ENCODE measurements at places on chromosomes 13 and 19. TPM values are rescaled to one million over a fixed set of nuclear protein-coding genes. Genes with fewer than 3 reads are reported as not detected.
A peak's percentile ranks its signal among the peaks of the same experiment; 100 is the strongest.

The ADGRE3 gene
- not detected for total RNA-seq

The ATP1A3 gene
- 0.56 TPM for total RNA-seq

The CGB5 gene
- total RNA-seq, result not detected

The CRX gene
- not detected for total RNA-seq

The OR7E24 gene
- total RNA-seq, result not detected

DNA sequence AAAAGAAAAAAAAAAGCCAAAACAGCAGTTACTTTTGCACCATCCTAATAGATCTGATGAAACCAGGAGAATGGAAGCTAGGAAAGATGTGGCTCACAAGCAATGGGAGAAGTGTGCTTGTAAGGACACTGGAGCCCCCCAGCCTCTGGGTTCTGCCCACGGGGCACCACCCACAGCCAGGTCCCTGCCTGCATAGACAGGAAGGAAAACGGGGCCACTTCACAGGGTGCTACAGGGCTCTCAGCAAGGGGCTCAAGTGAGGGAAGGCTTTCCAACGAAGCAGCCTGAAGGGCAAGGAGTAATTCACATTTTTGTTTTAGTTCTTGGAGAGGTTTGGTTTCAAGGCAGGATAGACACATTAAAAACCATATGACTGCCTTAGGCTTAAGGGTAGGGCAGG lies 42.7 kb downstream of the BRD4 start:
- DNase-seq, result no peak

DNA sequence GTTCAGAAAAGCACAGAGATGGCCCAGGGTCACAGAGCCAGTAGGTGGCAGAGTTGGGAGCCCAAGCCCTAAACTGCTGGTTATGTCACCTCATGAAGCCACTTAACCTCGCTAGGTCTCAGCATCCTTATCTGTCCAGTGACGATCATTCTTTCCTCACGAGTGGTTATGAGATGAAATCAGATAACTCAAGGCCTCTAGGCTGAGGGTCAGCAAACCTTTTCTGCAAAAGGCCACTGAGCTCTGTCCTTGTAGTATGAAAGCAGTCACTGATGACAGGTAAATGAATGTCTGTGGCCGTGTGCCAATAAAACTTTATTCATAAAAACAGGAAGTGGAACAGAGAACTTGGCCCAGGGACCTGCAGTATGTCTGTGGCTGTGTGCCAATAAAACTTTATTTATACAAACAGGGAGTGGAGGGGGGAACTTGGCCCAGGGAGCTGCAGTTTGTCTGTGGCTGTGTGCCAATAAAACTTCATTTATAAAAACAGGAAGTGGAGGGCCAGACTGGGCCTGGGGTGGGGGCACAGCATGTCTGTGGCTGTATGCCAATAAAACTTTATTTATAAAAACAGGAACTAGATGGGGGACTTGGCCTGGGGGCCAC lies 71.2 kb downstream of the GNG7 start:
- no peak for DNase-seq

DNA sequence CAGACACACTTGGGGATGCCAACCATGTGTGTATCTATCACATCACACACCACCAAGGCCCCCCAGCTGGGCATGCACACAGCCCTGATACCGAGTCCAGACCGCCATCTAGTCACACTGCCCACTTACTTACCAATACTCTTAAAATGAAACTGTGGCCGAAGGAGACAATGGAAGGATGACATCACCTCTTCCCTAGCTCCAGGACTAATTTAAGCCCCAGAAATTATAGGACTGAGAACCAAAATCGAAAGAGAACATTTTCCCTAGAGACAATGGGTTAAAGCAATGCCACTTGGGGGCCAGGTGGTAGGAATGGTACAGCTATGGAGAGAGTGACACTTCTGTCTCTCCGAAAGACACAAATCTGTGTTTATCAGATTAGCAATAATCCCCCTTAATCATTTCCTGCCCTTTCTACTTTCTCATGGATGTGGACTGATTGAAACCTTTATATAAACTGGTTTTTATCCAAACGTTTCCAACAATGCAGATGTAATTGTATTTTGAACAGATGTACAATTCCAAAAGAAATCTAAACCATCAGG lies 663 bp upstream of the GGACT start:
- no peak for DNase-seq

- no peak for DNase-seq
These were observed 12.4 kb upstream of the PDCD2L start for GRCh38 chr19:34391813-34392212.

DNA sequence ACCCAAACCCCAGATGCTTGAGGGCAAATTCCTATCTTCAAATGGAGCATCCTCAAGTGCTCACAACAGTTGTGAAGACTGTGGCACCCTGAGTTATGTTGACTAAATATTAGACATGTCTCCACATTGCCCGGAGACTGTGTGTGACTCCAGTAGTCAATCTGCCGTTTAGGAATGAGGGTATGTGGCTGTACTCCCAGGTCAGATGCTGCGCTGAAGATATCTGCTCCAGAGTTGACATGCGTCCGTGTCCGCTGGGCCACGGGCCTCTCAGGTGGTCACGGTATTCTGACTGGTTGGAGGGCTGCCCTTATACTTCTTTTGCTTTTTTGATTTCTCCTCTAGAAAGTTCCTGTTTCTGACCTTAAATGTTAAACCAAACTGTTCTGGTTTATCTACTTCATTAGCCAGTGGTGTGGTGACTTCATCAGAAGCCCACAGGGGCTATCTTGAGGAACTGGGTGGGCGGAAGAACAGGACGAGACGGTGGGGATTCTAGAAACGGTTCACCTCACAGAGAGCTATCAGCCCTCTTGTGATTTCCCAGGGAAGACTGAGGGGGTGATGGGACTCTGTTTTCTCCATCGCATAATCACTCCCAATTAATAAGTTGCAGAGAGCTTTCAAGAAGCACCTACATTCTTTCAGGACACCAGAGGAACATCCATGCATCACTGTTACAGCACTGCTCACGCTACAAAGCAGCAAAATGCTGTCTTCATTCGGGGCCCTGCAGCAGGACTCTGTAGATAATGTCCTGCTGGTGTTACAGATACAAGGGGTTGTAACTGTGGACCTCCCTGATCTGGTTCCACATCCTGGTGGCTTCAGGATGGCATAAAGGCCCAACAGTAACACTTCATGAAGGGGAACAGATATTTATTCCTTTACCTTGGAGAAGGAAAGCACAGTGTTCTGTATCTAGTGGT lies 1.3 kb upstream of the LCP1 start:
- DNase-seq, result peak; percentile 18

- DNase-seq, result no peak
These were observed 21.8 kb upstream of the ZNF30 start for GRCh38 chr19:34904664-34905527.

- DNase-seq, result peak; percentile 63
These were observed 23.8 kb downstream of the GJA3 start for GRCh38 chr13:20136781-20137703.

DNA sequence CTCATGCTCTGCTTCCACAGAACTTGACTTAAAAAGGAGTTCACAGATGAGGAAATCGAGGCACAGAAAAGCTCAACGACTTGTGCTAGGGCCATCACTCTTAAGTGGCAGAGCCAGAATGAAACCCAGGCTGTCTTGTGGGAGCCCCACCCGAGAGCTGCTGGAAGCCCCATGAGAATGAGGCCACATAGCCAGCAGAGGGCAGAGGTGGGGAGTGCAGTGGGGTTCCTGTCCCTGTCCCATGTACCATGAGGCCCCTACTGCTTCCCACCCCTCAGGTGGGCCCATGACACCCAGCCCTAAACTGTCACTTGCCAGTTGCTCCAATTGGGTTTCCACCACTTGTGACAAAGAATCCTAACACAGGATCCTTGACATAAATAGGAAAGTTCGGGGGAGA lies 175.9 kb downstream of the IRS2 start:
- peak; percentile 13 for DNase-seq

GRCh38 chr13:102852556-102852955 lies 6.7 kb downstream of the ERCC5 start:
- no peak for DNase-seq

DNA sequence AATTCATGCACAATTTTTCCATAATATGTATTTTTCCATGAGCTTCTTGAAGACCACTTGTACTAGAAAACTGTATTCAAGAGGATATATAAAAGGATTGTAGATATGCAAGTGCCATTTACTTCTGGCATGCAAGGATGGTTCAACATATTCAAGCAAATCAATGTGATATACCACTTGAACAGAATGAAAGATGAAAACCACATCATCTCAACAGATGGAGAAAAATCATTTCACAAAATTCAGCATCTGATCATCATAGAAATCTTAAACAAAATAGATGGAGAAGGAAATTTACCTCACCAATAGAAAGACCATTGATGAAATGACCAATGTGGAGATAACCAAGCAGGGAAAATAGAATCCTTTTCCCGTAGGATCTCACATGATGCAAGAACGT lies 5.1 kb upstream of the ZNF816 start:
- no peak for DNase-seq

- DNase-seq, result no peak
These were observed 516.8 kb downstream of the OLFM4 start for GRCh38 chr13:53545340-53545941.

DNA sequence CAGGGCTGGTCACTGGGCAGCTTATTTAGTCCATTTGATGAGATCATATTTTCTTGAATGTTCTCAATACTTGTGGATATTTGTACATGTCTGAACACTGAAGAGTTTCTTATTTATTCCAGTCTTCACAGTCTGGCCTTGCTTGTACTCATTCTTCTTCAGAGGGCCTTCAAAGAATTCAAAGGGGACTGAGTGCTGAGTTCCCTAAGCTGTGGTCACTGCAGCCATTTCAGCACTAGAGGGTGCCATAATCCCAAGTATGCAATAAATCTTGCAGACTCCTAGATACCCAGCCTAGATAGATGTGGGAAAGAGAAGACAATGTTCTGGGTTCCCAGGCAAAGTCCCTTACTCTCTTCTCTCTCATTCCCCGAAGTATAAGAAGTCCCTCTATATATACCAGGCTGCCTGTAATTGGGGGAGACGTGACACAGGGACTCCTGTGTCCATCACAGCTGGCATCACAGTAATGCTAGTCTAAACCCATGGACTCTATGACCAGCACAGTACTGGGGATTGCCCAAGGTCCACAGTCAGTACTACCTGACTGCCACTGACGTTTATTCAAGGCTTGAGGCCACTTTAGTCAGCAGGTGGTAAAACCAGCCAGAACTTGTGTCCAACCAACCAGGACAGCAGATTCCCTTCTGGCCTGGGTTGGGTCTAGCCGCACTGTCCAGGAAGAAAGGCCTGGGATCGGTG lies 8.9 kb upstream of the VN1R1 start:
- DNase-seq, result peak; percentile 45

DNA sequence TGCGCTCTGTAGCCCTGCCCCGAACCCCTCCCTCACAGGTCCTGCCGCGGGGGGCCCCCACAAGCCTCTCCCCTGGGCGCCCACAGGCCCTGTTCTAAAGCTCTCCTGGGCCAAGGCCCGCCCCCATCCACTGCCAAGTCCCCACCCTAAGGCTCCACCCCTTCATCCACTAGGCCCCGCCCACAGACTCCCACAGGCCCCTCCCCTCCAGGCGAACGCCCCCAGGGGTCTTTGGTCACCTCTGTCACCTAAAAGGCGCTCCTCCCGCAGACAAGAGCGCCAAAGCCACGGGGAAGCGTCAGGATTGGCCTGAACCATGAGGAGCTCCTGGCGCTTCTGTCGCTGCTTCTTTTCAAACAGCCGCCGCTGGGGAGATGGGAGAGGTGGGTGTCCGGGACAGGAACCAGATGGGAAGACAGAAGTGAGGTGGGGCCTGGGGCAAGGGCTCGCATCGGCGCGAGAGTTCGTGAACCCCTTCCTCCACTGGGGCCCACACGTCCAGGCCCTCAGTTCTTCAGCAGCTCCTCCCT lies 2.3 kb downstream of the TULP2 start:
- DNase-seq, result peak; percentile 80

DNA sequence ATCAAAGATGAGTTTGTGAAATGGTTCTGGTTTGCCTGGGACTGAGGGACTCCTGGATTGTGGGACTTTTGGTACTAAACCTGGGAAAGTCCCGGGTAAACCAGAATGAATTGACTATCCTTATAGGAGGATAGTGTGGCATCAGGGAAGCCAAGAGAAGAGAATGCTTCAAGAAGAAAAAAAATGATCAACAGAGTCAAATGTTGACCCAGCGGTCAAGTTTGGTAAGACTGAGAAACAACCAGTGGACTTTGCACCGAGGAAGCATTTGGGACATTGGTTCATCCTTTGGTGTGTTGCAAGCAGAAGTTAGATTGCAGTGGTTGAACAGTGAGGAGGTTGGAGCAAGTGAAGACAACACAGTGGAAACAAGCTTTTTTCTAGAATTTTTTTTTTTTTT lies 33.5 kb downstream of the CLEC17A start:
- no peak for DNase-seq

DNA sequence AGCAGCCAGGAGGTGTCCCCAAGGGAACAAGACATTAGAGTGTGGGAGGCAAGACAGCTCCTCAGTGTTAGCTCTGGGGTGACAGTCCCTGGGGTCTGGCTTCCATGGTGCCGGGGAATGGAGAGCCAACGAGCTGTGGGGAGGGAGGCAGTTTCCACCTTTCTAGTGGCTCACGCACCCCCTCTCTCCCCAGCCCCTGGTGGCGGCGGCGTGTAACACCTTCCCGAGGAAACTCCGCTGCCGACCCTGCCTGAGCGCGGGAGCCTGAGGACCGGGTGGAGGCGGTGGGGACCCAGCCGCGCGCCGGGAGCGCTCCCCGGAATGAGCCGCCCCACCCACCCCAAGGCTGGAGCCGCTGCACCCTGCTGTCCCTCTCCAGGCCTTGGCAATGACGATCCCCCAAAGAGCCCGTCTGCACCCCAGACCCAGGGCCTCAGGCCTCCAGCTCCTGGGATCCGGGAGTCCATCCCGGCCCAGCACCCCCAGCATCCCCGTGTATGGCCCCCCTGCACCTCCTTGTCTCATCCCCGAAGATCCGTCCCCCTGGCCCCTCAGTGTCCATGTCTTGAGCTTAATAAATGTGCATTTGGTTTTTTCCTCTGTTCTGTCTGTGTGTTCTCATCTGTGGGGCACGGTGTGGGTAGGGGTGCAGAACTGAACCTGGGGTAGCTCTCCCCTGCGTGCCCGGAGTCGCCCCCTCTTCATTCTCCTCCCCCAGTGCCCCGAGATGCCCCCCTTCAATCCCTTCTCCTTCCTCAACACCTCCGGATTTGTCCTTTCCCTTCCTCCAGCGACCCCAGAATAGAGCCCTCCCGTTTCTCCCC lies 622 bp upstream of the FXYD5 start:
- DNase-seq, result peak; percentile 78
